ENCODE measurements at places on chromosomes 12 and 14.

GRCh38 chr12:96195845-96196451 lies 1.8 kb downstream of the ELK3 start:
- no peak for DNase-seq

GRCh38 chr12:48542300-48542928 lies 17.0 kb downstream of the OR8S1 start:
- DNase-seq, result no peak

- no peak for DNase-seq
Observed at GRCh38 chr14:69615496-69616407, 4.4 kb downstream of the SUSD6 start.

- DNase-seq, result no peak
Observed at GRCh38 chr14:77607741-77608302, 8.6 kb downstream of the SPTLC2 start.

- no peak for DNase-seq
Observed at GRCh38 chr12:120873226-120873625, 30.9 kb downstream of the SPPL3 start.

- DNase-seq, result no peak
Observed at GRCh38 chr14:73426877-73427276, 31.5 kb downstream of the NUMB start.

- DNase-seq, result no peak
Observed at GRCh38 chr14:93050761-93051160, 65.0 kb downstream of the ITPK1 start.

GRCh38 chr14:59582161-59582560 lies 5.5 kb upstream of the CCDC175 start:
- no peak for DNase-seq

DNA sequence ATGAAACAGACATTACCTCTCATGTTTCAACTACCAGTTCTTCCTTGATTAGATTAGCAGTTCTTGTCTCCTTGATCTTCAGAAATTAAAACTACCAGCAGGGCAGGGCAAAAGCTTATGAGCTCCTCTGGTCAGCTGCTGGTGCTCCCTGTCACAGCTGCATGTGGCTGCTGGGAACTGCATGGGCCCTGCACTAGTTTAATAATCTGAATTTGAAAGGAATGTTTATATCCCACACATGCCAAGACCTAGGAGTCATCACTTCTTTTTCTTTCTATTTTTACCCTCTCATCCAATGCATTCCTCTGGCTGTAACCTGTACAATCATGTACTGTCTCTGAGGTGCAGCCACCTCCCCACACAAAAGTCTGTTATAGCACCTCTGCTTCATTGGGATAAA lies 73.9 kb downstream of the ARMH4 start:
- no peak for DNase-seq

DNA sequence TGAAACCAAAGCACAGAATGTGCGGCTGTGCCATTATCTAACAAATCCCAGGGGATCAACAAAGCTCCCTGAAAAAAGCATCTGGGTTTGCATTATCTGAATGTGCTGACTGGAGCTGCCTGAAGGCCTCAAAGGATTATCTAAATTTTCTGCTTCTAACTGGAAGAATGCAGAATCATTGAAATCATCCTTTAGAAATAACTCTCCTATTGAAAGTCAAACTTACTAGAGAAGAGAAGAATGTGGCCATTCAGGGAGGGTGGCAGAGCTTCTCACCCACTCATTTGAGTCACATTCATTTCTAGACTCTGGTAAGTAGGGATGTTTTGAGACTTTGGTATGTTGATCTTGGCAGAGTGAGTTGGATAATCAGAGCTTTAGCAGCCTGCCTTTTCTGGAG lies 220.6 kb upstream of the RGS6 start:
- no peak for DNase-seq

- DNase-seq, result no peak
Observed at GRCh38 chr12:117331691-117332090, 29.7 kb downstream of the NOS1 start.

GRCh38 chr14:89621009-89621421 lies 204.0 kb upstream of the FOXN3 start:
- no peak for DNase-seq

- no peak for DNase-seq
Observed at GRCh38 chr12:110928700-110929099, 8.3 kb upstream of the MYL2 start.

DNA sequence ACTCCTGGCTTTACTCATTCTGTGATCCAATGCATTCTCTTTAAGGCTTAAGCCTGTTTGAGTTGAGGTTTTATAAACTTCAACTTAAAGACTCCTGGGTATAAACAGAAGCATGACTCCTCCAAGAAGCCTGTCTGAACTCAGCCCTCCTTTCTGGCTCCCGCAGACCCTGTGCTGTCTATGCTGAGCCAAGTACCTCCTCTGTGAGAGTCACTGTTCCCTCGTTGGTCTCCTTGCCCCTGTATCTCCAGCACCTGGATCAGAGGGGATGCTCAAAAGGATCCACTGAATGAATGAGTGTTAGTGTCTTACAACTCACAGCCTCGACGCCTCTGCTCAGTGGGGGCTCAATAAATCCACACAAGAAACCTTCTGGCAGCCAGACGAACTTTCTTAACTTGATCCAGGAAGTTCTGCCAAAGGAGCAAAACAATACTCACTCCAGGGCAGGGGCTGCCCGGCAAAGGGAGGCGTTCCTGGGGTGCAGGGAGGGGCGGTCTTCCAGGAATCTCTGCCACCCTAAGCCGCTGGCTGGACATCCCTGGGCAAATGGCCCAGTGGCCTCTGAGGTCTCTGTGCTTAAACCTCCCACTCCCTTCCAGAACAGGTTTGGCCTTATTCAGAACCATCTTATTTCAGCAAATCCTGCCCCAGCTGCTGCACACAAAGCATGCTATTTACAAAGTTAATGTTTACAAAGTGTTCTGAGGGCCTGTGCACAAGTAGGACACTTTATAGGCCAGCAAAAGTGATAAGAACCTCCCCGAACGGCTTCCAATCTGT lies 32.9 kb downstream of the MAP1LC3B2 start:
- DNase-seq, result peak; percentile 66

DNA sequence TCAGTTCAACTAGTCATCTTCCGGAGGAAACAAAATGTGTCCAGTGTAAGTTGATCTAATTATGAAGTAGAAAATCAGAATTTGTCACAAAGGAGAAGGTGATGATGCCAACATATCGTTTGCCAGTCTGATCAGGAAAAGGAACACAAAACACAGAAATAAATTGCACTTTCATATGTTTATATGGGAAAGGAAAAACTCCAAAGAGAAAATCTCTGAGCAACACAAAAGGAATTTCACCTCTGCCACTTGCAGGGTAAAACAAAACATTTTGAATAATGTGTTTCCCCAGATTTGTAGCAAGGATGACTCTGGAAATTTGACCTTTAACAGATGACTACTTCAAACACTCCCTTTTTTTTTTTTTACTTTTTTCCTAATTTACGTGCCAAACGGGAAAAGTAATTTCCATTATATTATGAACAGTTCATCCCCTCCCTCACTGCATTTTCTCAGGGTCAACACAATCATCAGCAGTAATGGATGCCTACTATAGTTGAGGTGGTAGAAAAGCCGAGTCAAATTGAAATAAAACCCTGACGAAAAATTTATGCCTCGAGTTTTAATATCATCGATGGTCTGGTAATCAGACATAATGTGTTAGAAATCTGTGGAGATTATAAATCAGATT lies 25.6 kb downstream of the MGAT4C start:
- no peak for DNase-seq

DNA sequence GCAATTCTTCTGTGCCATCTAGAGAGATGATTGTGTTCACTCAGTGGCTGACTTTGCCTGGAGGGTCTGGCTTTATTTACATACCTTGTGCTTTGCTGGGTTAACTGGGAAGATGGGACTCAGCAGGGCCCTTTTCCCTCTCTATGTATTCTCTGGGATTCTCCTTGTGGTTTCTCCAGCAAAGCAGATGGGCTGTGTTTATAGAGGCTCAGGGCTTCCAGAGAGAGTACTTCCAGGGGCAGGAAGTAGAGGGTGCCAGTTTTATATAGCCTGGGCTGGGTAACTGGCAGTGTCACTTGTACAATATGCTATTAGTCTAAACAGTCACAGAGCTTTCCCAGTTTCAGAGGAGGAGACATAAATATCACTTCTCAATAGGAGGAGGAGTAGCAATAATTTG lies 509.9 kb downstream of the DIO2 start:
- DNase-seq, result no peak

DNA sequence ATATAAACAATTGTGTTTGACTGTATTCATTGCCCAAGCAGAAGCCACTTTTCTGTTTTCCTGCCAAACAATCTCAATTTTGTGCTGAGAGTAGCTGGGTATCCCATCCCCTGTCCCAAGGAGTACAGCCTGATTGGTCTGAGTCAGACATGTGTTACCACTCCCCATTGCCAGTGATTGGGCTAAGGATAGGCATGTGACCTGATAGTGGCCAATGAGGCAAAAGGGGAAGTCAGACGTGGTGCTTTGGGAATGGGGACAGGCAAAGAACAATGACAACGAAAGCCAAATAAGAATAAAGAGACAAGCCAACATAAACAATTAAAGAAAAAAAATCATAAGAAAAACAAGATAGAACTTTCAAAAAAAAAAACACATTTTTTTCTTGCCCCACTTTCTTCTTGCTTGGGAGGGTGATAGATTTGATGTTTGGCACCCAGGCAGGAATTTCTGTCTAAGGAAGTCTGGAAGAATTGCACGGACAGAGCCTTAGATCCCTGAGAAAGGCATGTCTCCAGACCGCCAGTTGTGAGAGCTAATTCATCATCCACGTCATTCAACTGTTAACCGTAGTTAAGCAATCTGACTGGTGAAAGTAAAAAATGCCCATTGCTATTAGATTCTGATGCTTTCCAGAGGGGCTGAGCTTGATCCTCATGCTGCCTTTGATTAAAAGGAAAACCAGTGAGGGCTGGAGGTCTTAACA lies 626.6 kb upstream of the TMEM132C start:
- no peak for DNase-seq

- DNase-seq, result no peak
Observed at GRCh38 chr12:132596016-132596415, 14.4 kb downstream of the LRCOL1 start.

- DNase-seq, result no peak
Observed at GRCh38 chr12:95248604-95249360, 31.2 kb downstream of the VEZT start.

DNA sequence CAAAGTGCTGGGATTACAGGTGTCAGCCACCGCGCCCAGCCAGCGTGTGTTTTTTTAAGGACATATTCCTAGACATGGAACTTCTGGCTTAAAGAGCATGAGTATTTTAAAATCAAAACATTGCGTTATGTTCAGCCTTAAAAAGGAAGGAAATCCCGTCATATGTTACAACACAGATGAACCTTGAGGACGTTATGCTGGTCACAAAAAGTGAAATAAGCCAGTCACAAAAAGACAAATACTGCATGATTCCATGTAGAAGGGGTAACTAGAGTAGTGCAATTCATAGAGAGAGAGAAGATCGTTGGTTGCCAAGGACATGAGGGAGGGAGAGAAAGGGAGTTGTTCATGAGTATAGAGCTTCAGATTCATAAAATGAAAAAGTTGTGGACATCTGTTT lies 53.9 kb downstream of the ACACB start:
- DNase-seq, result no peak

DNA sequence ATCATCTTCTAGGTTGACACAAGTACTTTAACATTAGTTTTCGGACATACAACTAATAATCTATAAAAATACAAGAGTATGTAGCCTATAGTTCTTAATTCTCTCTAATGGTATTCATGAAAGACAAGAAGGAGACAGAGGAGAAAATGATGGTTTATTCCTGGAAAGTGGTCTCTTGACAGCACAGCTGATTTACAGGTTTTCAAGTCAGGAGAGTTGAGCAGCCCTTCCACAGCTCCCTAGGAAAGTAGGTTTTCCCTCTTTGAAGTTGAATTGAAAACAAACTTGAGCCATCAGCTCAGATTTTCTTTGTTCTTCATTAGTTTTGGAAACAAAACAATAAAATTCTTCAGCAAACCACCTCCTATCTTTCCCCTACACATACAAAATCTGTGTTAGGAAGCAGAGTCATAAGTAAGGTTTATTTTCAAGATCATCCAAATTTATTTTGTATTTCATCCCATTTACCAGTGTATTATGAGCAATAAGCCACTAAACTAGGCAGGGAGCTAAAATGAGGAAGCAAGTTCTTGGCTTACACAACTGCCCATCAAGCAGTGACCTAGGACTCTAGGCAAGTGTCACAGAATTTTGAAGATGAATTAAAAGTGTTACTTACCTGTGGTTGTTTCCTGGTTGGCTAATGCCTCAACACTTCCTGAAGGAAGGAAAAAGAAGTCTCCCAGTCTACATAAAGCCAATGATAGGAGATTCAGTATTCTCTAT lies 357.0 kb downstream of the BCAT1 start:
- no peak for DNase-seq

DNA sequence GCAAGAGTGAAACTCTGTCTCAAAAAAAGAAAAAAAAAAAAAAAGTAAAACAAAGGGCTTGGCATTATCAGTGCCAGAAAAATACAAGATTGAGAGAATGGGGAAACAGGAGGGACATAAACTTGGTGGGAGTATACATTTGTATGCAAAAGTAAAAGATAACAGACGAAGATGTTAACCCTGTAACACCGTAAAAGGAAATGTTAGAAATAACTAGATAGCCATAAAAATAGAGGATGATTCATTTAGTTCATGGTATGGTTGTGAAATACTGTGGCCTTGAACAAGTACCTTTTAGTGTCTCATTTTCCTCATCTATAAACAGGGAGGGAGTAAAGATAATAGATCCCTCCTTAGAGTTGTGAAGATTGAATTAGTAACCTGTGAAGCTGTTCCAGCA lies 33.3 kb downstream of the ATP2A2 start:
- no peak for DNase-seq

DNA sequence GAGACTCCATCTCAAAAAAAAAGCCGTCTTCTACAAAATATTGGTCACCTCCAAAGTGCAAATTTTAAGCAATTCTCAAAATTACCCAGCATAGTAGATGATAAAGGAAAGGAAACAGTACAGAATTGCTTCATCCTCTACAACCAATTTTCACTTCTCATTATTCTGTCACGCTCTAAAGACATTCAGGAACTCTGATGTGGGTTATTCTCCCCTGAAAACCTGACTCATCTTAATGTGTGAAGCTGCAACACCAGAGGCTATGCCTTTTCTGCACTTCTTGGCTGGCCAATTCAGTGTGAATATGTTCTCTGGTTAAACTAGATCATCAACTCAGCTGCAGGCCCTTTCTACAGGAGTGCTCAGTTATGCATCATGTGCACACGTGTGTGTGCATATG lies 11.0 kb downstream of the PTGER2 start:
- DNase-seq, result no peak

GRCh38 chr14:72638021-72638420 lies 255.9 kb downstream of the DPF3 start:
- DNase-seq, result no peak

DNA sequence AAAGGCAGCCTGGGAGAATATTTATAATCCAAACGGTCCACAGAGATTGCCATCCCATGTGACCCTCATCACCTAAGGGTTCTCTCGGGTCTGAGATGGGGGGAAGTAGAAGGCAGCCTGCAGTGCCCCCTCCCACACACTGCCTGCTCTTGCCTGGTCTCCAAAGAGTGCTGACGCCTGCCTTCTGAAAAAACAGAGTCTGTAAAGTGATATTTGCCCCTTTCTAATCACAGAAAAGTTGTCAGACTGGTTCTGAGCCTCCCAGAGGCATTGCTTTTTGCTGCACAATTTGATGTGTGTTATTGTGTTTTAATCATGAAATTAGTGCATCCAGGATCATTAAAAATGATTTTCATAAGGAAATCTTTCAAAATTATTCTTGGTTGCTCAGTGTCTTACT lies 59.2 kb downstream of the TMEM30B start:
- no peak for DNase-seq

All from hypothalamus (tissue), 51 donors.